ENCODE measurements at places on chromosomes 7 and 10.

GRCh38 chr10:14674376-14675050 is 100.2 kb downstream of the FAM107B start:
- DNase-seq, result no peak

GRCh38 chr10:57884965-57885617 is 382.6 kb downstream of the IPMK start:
- no peak for DNase-seq

GRCh38 chr10:35606430-35606829 is 1.3 kb downstream of the GJD4 start:
- no peak for DNase-seq

DNA sequence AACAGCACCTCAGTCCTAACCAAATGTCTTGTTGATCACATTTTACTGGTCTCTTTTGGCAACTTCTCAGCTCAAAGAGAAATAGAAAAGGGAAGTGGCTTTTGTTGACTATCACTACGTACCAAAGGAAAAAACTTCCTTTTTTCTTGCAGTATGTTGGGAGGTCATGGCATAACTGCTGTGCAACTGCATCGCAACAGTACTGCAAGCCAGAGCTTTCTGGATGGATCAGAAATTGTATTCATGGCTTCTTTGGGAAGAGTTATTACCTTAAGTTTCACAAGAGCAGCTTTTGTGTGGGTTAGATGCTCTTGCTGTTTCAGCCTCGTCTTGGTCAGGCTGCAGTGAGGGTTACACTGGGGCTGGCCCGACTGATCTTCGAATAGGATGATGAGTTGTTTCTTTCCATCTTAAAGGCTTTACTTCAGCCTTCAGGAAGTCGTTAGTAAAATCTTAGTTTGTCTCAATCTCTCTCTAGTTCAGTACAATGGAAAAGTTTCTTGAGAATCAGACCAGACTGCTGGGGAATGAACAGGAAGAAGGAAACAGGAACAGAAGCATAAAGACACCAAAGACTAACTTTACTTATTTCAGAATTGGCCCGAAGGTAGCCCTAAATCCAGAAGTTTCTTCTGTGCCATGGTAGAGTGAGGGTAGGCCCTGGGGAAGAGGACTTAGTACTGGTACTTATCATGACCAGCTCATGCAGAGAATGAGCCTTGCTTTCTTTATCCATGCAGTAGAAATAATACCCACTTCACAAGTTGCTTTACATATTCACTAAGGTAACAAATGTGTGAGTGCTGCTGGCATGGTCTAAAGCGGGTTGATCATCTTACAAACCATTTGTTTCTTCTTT is 153.6 kb downstream of the CELF2 start:
- DNase-seq, result no peak
